Suppressor macrophage treated with lipopolysaccharide for 1 hour (primary cell): ENCODE measurements at places on chromosomes 2 and 18.

DNA sequence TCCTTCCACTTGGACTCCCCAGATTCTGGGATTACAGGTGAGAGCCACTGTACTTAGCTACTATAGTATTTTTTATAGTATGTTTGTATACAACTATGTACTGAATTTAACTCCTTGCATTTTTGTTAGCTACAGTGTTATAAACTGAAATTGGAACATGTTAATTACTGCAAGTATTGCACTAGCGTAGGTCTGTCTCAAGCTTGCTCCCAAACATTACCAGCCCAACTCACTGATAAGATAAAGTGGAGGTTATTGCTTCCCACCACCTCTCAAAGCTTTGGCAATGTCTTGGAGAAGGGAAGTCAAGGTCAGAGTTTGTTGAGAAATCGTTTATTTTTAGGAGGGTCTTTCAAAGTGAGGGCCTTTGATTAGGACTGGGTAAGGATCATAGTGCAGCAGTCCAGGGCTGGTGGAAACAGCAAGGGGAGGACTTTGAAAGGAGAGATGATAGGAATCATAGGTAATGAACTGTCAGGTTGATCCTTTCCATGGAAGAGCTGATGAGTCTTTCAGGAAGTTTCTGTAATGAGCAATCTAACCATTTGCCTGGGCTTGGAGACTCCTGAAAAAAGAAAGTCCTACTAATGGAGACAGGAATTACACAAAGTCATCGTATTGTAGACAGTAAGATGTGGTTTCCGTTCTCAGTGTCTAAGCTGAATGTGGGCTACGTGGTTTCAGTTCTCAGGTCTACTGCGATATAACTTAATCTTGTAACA is 257.1 kb downstream of the MYO3B start:
- DNase-seq: no peak

- DNase-seq: no peak
Measured at GRCh38 chr2:18119883-18120282, 241.4 kb downstream of the KCNS3 start.

DNA sequence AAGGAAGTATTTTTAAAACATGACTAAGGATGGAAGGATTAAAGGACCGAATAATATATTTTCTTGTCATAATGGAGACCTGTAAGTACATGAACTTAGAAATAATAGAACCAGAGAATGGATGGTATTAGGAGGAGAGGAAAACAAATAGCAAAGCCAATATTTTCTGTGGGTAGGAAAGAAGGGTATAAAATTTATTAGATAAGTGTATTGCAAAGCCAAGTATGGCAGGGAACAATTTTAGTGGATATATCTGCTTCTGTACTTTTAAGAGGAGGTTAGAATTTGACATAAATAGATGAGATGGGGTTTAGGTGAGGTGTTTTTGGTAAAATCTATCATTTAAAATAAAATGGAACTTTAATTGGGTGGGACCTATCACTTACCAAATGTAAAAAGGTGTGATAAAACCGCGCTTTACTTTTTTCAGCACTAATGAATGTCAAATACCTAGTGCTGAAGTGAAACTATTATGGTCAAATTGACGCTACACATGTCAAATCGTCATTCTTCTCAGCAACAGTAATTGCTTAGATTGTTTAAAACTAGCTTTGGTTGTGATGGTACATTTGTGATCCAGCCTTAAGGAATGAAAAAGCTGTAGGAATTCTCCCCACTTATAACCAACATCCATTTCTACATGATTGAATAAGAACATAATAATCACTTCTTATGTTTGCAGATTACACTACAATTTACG is 78.1 kb upstream of the ZEB2 start:
- DNase-seq: no peak

DNA sequence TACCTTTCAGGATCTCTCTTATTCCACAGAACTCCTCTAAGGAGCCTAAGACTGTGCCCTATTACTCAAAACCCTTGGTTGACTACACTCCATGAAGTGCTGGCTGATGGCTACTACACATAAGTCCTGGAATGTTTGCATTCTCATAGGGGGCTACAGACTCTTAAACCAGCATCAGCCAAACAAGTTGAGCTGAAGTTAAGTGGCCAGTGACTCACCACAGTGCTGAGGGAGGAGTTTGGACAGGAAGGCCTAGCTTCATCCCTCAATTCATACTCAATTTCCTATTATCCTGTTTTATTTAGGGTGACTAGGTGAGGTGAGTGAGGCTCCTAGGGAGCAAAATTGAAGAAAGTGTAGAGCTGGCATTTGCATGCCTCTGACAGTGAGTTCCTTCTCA is 246.7 kb downstream of the SMAD2 start:
- no peak for DNase-seq

DNA sequence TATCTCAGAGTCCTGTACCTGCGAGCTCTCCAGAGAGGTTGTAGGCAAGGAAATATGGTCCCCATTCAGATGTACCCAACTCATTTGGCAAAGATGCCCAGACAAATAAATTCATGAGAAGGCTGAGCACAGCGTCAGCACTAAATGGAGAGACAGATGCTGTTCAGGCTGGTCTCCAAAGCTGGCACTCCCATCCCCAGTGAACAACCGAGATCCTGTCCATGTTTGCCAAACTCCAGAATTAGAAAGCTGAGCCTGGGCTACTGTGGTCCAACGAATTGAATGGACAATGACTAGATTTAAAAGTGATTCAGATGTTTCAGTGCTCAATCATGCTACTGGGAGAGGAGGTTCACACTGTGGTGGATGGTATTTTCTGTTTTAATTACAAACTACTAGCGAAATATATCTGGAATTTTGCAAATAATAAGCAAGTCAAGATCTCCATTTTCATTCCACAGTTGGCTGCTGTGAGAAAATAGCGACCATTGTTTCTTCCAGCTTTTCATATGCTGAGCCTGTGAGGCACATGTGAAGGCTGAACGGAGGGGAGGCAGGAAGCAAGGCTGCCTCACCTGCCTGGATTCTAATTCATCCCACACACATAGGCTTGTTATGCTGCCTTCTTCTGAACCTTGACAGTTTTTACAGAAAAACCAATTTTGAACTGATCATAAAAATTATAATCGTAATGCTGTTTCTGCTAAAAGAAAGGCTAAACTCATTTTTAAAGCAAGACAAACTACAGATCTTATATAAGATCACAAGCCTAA is 22.6 kb upstream of the DAPL1 start:
- DNase-seq: no peak

- DNase-seq: no peak
Measured at GRCh38 chr2:102122115-102122514, 20.4 kb upstream of the IL1R1 start.

- DNase-seq: no peak
Measured at GRCh38 chr2:10431797-10432196, 16.3 kb downstream of the ODC1 start.

DNA sequence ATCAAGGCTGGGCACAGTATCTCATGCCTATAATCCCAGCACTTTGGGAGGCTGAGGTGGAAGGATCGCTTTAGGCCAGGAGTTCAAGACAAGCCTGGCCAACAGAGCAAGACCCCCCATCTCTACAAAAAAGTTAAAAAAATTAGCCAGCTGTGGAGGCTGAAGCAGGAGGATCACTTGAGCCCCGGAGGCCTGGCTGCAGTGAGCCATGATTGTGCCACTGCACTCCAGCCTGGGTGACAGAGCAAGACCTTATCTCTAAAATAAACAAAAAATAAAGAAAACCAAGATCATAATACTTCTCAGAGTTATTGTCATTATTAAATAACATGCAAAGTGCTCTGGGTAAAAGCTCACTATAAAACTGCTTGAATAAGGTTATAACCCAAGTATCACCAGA is 14.9 kb downstream of the IL1RN start:
- no peak for DNase-seq

DNA sequence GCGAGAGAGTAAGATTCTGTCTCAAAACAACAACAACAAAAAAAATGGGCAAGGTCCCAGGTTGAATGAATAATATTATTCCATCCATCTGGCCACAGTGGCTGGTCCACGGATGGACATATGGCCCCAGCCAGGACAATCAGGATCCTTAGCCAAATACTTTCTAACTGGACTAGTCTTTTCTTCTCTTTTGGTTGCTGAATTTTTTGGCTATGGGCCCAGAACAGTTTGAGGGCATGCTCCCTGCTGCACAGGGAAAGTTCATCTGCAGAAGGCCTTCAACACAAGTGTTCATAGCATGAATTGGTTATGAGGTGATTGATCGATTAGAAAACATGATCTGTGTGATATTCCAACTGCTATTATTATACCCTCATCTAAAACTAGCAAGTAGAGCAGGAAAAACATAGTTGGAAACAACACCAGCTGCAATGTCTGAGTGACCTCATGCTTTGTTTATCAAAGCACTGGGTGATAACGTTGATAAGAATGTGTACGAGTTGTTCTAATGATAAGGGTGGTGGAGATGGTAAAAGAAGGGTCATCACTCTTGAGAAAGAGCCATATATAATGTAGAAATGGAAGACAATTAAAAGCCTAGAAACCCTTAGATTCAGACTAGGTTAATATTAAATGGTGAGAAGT is 47.8 kb upstream of the RNF103 start:
- DNase-seq: no peak

DNA sequence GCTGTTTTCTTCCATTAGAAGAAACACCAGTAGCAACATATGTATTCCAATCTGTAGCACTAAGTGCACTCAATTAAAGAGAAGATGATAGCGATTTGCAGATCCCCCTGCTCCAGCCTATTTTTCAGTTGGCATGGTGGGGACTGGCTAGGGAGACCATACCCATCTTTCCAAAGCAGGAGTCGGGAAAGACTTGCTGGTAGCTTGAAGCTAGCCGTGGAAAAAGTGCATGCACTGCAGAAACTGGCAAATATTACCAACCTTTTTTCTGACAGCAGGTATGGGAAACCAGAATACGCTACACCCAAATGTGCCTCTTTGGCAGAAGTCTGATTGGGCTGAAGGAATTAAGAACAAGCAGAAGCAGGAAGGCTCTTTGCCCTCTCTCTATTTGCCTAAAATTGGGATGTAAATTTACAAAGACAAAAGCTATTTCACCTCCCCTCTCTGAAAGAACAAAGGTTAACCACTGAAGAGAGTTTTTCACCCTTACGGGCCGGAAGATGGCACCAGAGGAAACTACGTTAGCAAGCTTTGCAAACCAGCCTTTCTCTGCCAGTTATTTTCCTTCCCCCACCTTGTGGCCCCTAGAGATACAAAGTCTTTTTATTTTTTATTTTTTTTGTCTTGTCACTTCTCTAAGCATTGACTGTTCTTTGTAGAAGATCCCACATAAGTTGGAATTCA is 273.1 kb downstream of the DLGAP1 start:
- DNase-seq: no peak

DNA sequence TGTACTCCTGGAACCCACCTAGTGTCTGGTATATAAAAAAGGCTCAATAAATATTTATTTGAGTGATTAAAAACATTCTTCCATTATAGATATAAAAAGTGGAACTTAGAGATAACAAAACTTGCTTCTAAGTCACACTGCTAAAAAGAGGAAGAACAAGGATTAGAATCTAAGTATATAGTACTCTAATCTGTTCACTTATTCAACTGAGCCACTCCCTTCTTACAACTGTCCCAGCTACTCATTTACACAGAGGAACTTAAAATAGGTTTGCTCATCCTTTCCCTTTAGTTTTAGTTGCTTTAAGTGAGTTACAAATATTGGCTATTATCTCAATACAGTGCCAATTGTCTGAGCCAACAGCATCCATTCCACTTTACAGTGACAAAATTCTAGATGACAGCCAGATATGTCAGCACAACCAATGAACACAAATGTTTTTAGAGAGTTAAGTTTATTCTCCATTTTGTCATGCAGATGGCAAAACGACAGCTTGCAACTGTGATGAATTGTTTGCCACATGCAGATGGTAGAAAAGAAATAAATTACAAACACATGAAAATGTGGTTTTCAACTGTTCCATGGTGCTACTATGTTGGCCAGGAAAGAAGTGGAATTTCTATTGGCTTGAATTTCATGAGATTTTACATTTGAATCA is 280.7 kb upstream of the ZC3H15 start:
- no peak for DNase-seq

DNA sequence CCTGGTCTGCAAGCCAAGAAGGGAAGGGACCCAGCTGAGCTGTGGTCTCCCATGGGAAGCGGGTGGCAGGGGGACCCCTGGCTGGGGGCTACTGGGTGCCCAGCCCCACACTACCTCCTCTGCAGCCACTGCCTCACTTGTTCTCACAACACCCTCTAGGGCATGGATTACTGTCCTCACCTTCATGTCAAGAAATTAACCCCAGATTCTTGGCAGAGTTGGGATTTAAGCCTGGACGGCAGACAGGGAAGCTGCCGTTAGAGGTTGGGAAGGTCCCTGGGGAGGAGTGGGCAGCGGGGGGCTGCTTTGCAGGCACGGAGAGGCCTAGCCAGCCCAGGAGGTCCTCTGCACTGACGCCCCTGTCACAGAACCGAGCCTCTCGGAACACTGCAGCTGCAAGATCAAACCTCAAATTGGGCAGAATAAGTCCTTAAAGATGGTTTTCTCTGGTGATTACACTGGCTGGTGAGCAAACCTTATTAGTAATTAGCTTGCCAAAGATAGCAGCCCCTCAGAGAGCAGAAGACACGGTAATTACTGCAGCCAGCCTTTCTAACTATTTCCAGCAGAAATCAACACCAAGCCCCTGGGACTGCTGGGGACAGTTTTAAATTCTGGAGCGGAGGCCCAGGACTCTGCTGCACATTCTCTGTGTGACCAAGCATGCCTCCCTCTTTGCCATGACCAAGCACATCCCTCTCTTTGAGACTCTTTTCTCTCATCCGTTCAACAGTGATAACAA is 35.9 kb downstream of the KCNF1 start:
- no peak for DNase-seq

GRCh38 chr18:34023471-34023870 is 201.2 kb downstream of the NOL4 start:
- DNase-seq: no peak

GRCh38 chr2:202635428-202636212 is 851 bp downstream of the FAM117B start:
- peak; percentile 68 for DNase-seq

DNA sequence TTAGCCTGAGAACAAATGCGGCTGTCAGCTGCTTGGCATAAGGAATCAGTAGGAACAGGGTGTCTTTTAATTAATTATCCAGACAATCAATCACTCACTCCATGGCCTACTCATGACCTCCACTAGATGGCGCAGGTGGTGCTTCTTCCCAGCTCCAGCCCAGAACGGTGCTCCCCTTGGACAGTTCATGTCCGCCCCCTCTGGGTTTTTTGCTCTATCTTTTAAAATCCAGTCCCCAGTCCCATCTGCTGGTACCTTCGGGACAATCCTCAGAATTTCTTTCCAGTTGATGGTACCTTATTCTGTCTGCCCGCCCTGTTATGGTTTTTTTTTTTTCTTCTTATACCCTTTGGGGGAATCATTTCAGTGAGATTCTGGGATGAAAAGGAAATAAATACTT is 99.8 kb downstream of the CACNB4 start:
- DNase-seq: peak; percentile 86

DNA sequence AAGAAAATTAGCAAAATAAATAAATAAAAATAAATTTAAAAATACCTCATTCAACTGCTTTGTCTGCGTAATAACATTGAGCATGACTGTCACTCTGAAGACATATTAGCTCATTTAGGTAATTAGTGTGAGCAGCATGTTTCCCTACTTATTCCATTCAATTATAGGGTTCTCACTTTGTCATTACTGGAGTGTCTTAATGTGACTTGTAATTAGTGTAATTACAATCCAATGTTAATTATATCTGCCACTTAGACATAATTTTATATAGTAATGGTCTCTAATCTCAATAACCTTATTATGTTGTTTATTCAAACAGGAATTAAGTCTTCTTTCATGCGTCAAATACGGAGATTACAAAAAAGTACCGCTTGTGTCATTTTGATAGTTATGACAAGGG is 893.9 kb upstream of the ACVR2A start:
- DNase-seq: no peak
